GM12864 (cell line): ENCODE measurements at places on chromosomes 5 and 9.

- DNase-seq: no peak
Measured at GRCh38 chr9:88799541-88800328, 191.5 kb upstream of the S1PR3 start.

GRCh38 chr5:131749723-131750470 is 46.9 kb downstream of the FNIP1 start:
- no peak for DNase-seq

DNA sequence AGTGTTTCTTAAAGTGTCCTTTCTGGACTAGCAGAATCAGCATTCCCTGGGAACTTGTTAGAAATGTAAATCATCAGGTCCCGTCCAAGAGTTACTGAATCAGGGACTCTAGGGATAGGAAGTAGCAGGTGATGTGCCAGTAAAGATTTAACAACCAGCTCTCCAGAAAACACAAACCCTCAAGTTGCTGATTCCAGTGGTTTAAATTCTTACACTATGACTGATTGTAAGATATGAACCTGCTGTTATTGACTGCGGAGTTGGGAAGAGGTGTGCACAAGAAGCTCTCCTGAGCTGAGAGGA is 39.1 kb upstream of the BASP1 start:
- DNase-seq: no peak

GRCh38 chr5:178899289-178899688 is 3.6 kb downstream of the ZFP2 start:
- DNase-seq: no peak

DNA sequence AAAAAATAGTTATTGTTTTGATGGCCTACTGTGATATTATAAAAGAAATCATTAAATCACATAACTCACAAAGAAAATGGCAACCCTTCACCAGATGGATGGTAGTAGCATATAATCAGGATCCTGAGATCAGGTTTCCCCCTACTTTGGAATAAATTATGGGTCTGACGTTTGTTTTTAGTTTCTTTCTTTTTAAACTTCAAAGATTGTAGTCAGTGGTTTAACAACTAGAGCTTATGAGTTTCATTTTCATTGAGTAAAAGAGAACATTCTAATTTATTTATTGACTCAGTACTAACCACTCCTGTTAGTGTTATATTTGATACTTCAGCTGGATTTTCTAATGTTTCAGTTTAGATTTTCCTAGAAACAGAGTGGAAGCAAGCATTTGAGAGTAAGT is 218.0 kb upstream of the PCSK5 start:
- no peak for DNase-seq

- DNase-seq: no peak
Measured at GRCh38 chr5:56985936-56986625, 34.2 kb upstream of the MIER3 start.

- no peak for DNase-seq
Measured at GRCh38 chr9:127407492-127407843, 10.5 kb downstream of the SLC2A8 start.

DNA sequence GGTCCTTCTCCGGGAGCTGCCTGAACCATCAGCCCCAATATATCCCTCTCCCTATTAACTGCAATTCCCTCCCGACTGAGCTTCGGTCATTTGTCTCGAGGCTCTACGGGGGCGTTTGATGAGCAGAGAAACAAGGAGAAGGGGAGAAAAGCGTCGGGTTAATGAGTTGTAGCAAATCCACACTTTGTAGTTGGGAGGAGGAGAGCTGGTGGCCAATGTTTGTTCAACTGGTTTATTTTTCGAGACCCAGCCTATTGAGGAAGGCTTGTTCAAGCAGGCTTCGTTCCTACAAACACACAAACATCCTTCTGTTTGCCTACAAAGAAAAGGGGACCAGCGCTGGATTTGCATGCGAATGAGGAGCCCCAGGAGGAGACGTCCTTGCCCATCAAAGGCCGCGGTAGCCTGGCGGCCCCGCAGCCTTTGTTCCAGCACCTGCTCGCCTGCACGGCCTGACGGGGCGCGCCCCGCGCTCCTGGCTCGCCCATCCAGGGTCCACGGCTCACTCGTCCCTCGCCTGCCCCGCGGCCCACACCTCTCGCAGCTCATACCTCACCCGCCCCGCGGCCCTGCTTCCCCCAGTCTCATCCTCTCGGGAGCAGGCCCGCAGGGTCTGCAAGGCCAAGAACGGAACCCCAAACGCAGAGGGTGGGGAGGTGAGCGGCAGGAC is 4.6 kb downstream of the FOXD1 start:
- DNase-seq: no peak
